Skeletal muscle cell (primary cell): ENCODE measurements at places on chromosomes 12 and 14.

DNA sequence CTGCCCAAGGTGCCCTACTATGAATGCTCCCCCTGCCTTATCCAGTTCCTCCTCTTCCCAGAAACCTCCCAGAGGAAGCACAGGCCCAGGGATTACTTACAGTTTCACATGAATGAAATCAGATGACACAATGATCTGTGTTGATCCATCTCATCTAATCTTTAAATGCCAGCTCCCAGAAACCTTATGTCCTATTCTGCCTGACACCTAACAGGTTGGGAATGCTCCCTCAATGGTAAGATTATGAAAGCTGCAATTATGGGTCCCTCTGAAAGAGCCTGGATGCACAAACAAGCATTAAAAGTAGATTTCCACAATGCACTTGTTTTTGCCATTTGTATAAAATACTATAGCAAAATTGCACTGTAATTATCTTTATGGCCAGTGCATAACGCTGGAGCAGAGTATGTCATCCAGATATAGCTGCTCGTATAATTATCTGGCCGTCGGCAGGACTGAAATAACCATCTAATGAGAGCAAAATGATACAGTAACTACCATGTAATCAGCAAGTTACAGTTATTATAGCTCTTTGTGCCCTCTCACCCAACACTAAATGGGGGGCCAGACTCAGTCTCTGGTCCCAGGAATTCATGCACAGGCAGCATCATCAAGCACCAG, 4.4 kb upstream of the ZBTB39 start:
- no peak for DNase-seq

GRCh38 chr12:67504026-67504425, 144.5 kb upstream of the DYRK2 start:
- no peak for DNase-seq

GRCh38 chr12:109951751-109952150, 44.4 kb downstream of the GIT2 start:
- peak; percentile 74 for DNase-seq

DNA sequence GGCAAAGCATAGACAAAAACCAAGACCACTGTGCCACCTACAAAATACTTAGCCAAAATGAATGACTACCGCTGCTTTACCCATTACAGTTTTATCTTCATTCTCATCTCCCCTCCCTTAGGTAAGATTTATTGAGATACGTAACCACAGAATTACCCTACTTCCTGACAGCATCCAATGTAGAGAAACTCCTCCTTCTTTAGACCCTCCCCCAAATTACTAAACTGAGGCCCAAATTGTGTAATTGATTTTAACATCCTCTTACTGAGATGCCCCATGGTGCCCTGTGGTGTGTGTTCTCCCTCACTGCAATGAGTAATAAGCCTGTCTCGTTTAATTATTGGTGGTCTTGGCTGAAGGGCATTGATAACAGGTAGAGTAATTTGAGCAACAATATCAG, 19.1 kb downstream of the VRK1 start:
- DNase-seq, result no peak

DNA sequence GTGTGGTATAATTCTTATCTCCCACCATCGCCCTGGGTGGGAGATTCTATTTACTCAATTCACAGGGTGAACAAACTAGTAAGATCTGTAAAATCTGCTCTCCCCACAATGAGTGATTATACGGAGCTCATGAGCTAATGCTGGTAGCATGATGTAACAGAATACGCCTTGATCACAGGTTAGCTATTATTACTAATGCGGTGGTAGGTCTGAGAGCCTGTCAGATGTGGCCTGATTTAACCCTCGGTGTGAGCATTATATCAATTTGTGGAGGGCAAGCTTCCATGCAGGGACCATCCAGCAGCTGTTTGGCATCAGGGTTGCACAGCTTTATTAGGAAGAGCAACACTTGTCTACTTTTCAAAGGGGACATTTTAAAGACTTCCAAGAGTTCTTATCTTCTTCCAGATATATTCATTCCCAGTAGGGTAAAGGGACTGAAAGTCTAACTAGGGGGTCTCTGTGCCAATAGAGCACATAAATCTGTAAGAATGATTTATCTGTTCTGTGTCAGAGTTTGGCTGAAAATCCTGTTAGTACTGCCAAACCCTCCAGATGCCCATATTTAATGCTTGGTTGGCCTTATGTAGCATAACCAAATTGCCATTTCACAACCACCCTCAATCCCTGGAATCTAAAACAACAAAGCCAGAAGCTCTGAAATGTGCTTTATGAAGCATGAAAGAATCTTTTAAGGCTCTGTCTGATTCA, 18.7 kb downstream of the TSHR start:
- DNase-seq, result no peak

DNA sequence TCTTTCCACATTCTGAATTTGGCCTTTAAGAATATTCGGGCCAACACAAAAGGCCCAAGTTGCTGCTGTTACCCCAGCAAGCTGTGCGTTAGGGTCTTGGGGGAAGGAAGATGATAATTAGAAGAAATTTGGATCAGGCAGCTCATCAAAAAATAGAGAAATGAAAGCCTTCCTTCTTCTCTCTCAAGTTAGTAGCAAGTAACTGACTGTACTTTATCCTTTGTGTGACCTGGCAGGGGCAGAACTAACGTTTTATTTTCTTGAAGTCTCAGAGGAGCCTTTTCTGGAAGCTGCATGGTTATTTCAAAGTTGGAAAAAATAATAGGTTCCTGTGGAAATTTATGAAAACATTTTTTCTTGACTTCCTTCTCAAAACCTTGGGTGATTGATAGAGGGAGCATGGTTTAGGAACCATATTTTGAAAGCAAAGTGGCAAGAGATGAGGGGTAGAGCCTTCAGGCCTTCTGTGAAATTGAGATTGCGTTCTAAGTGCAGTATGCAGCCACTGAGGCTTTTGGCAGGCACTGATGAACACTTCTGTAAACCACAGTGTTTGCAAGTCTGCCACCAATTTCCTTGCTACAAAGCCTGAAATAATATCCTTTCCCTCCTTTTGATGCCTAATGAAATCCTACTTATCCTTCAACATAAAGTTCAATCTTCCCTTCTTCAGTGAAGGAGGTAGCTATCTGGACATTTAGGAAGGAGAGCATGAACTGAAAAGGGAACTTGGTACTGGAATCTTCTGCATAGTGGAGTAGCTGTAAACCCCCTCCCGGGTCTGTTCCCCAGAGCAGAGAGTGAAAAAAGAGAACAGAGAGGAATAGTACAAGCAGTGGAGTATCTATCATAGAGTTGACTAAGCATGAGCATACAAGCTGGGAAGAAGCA, 123.2 kb downstream of the FGD4 start:
- no peak for DNase-seq

DNA sequence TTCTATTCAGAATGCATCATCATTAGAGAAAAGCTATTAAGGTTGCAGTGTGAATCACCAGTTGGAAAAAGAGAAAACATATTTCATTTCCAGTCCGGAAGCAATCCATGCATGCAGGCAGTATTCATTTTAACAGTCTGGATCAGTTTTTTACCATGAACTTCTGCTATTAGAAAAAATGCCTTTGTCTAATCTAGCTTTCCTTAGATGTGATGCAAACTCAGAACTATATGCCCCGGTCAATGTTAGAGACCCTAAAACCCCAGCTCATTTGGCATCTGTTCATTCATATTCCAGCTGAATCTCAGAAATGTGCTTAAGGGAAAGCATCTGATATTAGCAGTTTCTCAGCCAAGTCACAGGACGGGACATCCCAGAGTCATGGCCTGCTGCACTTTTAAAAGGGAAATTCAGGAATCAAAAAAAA, 8.5 kb downstream of the IRAK3 start:
- no peak for DNase-seq

DNA sequence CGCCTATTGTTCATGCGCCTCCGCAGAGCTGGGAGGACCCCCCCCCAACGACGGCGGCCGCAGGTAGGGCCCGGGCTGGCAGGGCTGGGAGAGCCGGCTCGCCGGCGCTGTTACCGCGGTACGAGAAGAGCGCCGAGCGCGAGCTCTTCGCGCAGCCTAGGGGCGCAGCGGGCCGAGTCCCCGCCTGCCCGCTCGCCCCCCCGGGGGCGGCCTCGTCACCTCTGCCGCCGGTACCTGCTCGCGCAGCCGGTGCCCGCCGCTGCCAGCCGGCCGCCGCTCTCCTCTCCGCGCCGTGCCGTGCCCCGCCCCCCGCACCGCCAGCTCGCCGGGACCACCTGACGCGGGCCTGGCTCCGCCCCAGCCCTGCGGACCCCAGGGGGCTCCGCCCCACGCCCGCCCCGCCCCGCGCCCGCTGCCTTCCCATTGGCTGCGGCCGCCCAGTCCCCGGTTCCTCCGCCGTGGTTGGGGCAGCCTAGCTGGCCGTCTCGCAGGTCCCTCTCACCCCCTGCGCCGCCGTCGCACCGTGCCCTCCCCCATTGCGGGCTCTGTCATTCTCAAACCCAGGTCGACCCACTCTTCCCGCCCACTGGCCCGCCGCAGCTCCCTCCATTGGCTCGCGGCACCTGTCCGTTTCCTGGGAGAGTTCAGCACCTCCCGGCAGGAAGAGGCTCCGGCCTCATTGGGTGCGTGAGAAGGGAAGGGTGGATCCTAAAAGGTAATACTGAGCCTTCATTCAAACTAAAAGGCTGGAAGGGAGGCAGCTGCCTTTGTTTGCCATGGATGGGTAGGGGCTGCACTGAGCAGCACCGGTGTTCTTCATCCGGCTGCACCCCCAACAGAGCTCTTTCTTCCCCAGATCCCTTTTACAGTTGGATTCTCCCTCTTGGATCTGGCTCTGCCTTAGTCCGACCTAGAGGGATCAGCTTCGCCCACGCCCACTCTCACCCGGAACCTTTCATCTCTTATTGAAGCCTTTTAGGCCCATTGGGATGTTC, at the start of gene MAP3K9:
MAP3K9 (minus strand) TSS at position 289 of the 995 bp plus-strand sequence. CDS start 342 bp downstream, outside the sequence.
- DNase-seq, result no peak

DNA sequence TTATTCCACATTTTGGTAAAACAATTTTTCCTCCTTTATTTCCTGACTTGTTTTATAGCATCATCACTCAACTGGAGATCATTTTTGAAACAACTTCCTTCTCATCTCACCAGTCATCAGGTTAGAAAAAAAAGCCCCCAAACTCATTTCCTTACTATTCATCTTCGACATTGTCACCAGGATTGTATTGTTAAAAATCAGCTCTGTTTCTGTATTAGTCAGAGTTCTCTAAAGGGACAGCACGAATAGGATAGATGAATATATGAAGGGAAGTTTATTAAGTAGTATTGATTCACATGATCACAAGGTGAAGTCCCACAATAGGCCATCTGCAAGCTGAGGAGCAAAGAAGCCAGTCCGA, 392.6 kb downstream of the FUT8 start:
- no peak for DNase-seq

GRCh38 chr12:98945864-98946263, 300.8 kb downstream of the APAF1 start:
- no peak for DNase-seq

- no peak for DNase-seq
Measured at GRCh38 chr12:94147991-94148738, at the start of gene PLXNC1. Gene PLXNC1 (plus strand): TSS chr12:94148577. CDS start chr12:94148972, 395 bp downstream.

GRCh38 chr12:52975204-52975603, 26.3 kb downstream of the KRT18 start:
- no peak for DNase-seq

- no peak for DNase-seq
Measured at GRCh38 chr12:12717586-12718380, 615 bp downstream of the CDKN1B start.

DNA sequence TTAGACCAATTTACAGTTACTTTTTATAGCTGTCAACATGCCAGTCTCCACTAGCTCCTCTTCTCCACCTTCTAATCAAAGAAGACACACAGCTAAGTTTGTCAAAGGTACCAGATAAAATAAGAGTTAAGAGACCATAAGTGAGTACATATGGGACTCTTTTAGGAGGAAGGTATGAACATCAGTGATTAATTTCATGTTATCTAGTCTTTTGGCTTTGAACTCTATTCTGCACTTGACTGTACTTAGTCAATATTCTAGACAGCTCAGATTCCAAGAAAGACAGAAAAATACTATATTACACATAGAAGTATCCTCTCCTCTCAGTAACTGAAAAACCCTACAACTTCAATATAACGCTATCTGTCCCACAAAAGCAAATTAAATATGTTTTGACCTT, 28.1 kb downstream of the CAPRIN2 start:
- DNase-seq, result no peak

- DNase-seq, result no peak
Measured at GRCh38 chr12:128268379-128268995, 1.5 kb downstream of the TMEM132C start.

- DNase-seq, result no peak
Measured at GRCh38 chr14:104978746-104979691, 845 bp upstream of the AHNAK2 start.

DNA sequence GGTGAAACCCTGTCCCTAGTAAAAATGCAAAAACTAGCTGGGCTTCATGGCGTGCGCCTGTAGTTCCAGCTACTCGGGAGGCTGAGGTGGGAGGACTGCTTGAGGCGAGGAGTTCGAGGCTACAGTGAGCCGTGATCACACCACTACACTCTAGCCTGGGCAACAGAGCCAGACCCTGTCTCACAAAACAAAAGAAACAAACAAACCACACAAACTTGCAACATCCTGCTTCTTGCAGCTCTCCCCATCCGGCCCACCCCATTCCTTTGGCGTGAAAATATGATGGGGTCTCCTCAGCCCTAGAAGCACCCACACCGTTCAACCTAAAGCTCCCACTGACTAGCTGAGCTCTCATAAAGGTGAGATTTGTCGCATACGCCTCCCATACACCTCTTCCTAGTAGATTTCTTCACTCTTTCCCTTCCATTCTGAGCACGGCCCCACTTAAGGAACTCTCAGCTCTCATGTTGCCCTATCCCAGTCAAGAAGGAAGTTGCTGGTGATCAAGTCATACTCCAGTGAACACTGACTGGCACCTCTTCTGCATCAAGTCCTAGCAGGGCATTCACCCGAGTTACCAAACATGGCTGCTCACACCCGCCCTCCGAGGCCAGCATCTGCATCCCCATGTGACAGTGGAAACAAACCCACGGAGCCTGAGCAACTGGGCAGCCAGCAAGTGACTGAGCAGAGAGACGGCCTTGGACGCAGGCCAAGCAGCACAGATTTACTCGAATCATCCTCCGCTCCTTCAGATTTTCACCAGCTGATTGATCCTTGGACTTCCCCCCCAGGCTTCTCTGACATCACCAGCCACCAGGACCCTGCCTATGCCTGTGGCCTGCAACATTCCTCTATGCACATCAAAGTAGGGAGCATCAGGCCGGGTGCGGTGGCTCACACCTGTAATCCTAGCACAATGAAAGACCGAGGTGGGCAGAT, 18.9 kb upstream of the CD27 start:
- no peak for DNase-seq

- no peak for DNase-seq
Measured at GRCh38 chr14:33790996-33791395, 159.9 kb downstream of the EGLN3 start.

DNA sequence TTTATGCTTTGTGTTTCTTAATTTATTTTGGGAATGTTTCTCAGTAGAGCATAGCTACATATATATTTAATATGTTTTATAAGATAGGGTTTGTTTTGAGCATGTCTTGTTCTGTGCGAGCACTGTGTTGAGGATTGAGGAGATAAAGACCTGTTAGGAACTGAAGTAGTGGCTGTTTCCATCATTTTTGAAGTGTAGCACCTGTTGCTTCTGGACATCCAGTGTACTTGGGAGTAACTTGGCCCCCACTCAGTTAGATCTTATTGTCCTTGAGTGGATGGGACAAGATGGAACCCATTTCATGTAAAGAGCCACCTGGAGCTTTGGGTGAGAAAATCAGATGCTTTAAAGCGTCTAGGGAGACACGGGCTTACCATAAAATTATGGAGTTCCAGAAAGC, 8.7 kb downstream of the PPP2R5C start:
- no peak for DNase-seq

GRCh38 chr12:94768398-94769046, 118.2 kb upstream of the TMCC3 start:
- DNase-seq, result no peak

- no peak for DNase-seq
Measured at GRCh38 chr12:67740711-67741110, 92.2 kb downstream of the DYRK2 start.
